ENCODE measurements at places on chromosomes 6 and 20.

GRCh38 chr6:94041945-94042709 lies 622.8 kb upstream of the EPHA7 start:
- DNase-seq = no peak

DNA sequence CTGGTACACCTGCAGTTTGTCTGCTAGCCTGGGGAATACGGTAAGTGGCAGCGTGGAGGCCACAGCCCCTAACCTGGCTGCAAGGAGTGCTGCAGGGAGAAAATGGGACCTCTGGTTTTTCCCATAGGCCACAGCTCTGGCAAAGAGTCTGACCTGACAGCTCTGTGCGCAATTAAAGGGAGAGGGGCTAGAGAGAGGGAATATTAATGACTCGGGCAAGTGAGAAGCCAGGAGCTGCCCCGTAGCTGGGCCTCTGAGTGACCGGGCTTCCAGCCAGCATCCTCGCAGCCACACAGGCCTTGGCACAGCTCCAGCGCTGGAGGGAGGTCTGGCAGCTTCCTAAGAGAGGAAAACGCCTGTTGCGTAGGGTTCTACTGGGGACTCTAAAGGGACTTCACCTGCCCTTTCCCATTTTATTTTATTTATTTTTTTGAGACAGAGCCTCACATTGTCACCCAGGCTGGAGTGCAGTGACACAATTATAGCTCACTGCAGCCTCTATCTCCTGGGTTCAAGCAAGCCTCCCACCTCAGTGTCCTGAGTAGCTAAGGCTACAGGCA lies 18.2 kb upstream of the OCSTAMP start:
- DNase-seq = no peak

DNA sequence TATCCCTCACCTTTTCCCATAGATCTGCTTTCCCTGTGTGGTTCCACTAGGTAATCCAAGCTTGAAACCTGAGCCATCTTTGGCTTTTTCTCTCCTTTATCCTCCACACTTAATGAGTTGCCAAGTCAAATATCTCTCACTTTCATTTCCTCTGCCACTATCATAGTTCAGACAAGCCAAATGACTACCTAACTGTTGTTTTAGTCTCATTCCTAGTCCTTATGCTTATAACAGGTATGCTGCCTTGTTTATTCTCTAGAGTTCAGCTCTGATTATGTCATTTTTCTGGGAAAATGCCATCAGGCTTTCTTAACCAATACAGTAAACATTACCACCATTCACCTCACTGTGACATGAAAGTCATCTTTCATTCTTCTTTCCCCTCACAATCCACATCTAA lies 6.5 kb downstream of the EFHC1 start:
- no peak for DNase-seq

DNA sequence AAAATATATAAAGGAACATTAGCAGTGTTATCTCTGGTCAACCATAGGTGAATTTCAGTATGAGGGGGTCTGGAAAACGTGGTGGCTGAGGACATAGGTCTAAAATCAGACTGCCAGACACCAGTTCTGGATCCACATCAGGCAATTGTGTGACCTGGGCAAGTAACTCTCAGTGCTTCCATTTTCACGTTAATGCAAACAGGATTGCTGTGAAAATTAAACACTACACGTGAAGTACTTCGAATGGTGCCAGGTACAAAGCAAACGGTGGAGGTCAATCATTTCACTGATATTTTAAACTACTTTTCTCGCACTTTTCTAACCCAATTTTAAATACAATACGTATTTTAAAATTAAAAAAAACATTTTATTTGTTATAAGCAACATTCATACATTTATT lies 315.7 kb downstream of the TRDN start:
- no peak for DNase-seq

GRCh38 chr6:143608906-143609305 lies 68.9 kb upstream of the PHACTR2 start:
- DNase-seq = no peak

- DNase-seq = no peak
These were observed 90.0 kb downstream of the SASH1 start for GRCh38 chr6:148432462-148433195.

DNA sequence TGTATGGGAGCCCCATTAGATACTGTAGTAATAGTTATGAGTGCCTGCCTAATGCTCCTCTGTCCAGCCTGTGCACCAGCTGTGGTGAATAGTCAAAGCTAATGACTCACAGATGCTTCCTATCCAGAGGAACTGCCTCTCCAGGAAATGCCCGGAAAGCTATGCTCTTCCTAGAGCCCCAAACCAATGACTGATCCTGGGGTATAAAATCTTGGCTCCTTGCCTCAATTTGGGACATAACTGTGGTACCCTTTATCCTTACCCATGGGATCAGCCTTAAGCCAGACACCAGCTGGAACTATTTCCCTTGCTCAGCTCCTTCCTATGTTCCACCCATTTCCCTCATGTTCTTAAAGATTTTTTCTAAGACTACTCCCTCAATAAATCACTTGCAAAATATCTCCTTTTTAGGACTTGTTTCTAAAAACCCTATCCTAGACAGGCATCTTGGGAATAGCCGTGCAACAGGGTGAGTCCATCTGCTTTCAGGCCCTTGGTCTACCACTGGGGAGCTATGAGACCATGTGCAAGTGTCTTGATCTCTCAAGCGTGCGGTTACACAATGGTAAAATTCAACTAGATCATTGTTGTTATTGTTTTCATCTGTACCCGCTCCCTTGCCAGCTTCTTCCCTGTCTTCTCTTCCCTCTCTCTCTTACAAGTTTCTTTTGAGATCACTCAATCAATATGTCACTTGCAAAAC lies 283.7 kb downstream of the BTBD3 start:
- DNase-seq = no peak

GRCh38 chr6:89375427-89376267 lies 23.1 kb upstream of the UBE2J1 start:
- DNase-seq = peak; percentile 88

- no peak for DNase-seq
These were observed 91.3 kb upstream of the MAP3K7 start for GRCh38 chr6:90678049-90678779.

Data from stimulated activated naive CD8-positive, alpha-beta T cell treated with anti-CD3 and anti-CD28 coated beads, Interleukin-15, amount 100 ng/mL, for 72 hours (primary cell).